ENCODE measurements at places on chromosomes 2 and 18.

- no peak for DNase-seq
Observed at GRCh38 chr2:137677466-137677865, 286.8 kb upstream of the HNMT start.

- peak; percentile 70 for DNase-seq
Observed at GRCh38 chr2:180289627-180290026, 282.5 kb upstream of the CWC22 start.

DNA sequence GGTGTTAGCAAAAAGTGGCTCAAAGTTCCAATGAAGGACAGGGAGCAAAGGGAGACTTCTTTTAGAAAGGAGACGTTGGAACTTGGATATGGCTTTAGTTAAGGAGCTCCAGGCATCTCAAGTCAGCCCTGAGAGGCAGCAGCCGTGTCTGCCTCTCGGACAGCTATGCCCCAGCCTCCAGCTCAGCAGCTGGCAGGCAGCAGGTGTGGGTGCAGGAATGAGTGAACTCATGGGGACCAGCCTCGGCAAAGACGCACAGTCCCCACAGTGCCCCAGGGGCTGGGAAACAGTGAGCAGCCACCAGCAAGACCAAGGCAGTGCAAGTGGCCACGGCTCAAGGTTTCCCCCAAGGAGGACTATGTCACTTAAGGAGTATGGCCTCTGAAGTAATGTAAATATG lies 1.6 kb upstream of the LRRFIP1 start:
- DNase-seq = no peak

- DNase-seq = peak; percentile 88
Observed at GRCh38 chr2:237574894-237575868, 8.8 kb downstream of the PRLH start.

- no peak for DNase-seq
Observed at GRCh38 chr2:86224645-86225355, 25.5 kb downstream of the MRPL35 start.

DNA sequence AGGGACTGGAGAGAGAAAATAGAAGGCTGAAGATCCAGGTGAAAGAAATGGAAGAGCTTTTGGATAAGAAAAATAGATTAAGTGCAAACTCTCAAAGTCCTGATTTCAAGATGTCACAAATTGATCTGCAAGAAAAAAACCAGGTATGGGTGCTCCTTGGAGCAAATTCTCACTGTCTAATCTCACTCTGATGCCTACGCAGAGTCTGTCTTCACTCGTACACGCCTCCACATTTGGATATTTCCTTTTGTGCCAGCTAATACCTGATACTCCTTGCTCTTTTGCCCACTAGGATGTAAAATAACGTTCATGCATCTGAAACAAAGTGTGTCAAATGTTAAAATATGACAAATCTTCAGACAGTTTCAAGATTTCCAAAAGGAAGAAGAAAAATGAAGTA lies 99.4 kb downstream of the CCDC102B start:
- no peak for DNase-seq
